Calu3 (cell line): ENCODE measurements at places on chromosomes 1 and 21. TPM values are rescaled to one million over a fixed set of nuclear protein-coding genes. Genes with fewer than 3 reads are reported as not detected.

DNA sequence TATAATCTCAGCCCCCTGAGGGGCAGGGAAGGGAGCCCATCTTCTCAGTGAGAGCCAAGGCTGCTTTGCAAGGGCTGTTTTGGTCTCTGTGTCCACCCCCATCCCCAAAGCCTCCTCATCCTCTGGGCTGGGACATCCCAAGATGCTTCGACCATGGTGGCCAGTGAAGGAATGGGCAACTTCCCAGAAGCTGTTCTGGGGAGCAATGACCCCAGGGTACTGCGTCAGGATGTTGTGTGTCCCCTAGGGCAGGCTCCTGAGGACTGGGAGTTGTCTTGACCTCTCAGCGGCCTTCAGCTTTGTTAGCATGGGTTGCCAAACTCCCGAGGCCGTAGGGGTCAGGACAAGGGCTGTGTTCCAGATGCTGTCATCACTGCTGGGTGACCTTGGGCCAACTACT lies 238.4 kb upstream of the POU3F1 start:
- no peak for DNase-seq

- DNase-seq: no peak
Measured at GRCh38 chr1:36108314-36108713, 16.7 kb downstream of the COL8A2 start.

The RXFP4 gene
- not detected in 2 replicates for total RNA-seq

DNA sequence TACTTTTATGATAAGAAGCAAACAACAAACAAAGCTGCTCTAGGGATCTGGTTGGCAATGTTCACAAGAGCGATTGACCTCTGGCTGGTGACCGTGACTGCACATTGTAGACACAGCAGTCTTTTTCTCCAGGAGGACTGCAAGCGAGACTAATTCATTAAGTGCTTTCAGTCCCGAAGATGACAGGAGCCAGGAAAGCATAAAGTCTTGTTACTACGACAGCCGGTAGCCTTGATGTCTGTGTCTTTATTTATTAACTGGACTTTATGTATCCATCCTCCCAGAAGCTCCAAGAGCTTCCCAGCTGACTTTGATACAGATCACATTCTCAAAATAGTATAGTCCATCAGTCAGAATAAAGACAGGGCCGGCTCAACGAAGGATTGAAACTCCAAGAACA lies 18.2 kb downstream of the FAM163A start:
- DNase-seq: no peak

DNA sequence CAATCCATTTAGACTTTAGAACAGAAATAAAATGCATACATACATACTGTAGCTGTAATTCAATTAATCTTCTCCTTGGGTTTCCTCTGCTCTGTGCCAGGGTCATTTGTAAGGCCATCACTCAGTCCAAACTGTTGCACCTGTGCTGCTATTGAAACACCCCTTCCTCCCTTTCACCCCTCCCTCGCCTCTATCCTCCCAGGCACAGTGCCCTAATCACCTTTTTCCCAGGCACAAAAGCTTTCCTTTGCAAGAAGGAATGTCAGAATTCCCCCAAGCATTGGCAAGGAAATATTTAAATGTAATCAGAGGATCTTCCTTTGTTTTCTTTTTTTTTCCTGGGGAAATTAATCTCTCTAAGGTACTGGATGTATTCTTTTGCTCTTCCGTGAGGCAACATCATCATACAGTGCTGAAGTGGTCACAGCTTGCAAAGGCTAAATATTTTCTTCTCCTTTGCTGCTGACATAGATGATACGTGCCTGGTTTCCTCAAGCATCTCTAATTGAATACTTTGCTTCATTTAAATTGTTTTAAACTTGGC lies 339.3 kb upstream of the NR5A2 start:
- DNase-seq: no peak

The ZNF496 gene
- total RNA-seq: 33.4 and 36.9 TPM in 2 replicates

The LIPI gene
- not detected in 2 replicates for total RNA-seq

- no peak for DNase-seq
Measured at GRCh38 chr1:25891606-25892005, 14.6 kb downstream of the STMN1 start.

- DNase-seq: no peak
Measured at GRCh38 chr1:178494569-178494971, 2.2 kb downstream of the CLEC20A start.

- DNase-seq: no peak
Measured at GRCh38 chr1:34705077-34705476, 49.8 kb upstream of the GJB5 start.

DNA sequence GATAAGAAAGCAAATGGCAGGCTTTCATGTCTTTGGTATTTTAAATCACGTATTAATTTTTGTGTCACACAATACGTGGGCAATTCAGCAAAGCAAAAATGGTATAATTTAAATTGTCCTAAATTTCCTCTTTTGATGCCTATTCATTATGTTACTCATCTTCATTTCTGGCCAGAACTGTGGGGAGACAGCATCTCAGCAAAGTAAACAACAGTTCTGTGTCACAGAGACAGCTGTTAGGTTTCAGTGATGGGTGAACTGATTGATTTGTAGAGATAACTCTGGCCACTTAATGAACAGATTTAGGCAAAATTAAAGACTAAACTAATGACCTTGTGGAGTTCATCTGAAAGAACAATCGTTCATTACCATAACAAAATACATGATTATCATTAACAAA lies 49.2 kb downstream of the FH start:
- no peak for DNase-seq

The IGSF5 gene
- 0.33 and 0.54 TPM in 2 replicates for total RNA-seq

DNA sequence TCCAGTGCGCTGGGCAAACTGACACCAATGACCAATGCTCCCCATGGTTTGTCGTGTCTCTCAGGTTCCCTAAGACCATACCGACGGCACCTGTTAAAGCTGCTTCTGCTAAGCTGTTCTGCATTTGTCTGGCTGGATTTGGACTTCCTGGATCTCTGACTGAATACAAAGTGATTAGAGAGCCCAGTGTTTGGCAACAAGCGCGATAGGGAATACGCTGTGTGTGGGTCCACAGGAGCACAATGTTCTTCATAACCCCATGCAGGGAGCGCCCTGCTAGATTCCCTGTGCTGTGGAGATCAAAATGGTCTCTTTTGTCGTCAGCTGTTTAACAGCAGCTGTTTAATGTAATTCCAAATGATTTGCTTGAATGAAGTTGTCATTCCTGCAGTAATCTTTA lies 26.0 kb upstream of the ESRRG start:
- DNase-seq: no peak
